ENCODE measurements at places on chromosomes 3 and 15.

- no peak for DNase-seq
Measured at GRCh38 chr3:52848617-52849016, 13.8 kb upstream of the MUSTN1 start.

DNA sequence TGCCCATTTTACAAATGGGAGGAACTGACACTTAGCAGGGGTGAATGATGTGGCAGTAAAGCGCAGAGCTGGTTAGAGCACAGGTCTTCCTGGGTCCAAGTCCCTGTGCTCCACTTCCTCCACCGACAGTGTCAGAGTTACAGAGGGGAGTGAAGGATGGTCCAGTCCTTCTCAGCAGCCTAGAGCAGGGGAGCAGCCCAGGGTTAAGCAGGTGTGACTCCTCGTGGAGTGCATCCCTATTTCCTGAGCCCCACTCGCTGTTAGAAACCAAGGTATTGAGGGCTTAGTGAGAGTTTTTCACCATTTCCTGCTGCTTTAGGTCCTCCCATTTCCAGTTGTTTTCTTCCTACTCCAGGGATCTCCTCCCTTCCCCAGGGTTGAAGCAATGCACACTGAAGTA lies 75.4 kb downstream of the GHSR start:
- DNase-seq: no peak

DNA sequence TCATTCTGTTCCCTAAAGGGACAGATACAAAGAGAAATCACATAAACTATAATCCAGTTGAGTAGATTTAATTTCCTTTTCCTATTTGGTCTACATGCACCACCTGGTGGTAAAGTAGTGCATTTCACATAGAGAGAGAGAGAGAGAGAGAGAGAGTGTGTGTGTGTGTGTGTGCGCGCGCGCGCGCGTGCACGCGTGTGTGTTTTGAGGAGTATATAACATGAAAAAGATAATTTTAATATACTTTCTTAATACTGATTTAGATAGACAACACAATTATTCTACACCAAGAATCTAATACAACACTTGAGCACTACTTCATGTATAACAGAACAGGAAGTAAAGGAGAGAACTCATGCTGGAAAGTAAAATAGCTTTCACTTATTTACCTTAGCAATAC lies 1.1 kb upstream of the FGF7 start:
- DNase-seq: no peak

GRCh38 chr3:148763986-148764935 lies 63.4 kb upstream of the CPB1 start:
- DNase-seq: no peak

- no peak for DNase-seq
Measured at GRCh38 chr3:32685543-32686185, 676 bp downstream of the CNOT10 start.

DNA sequence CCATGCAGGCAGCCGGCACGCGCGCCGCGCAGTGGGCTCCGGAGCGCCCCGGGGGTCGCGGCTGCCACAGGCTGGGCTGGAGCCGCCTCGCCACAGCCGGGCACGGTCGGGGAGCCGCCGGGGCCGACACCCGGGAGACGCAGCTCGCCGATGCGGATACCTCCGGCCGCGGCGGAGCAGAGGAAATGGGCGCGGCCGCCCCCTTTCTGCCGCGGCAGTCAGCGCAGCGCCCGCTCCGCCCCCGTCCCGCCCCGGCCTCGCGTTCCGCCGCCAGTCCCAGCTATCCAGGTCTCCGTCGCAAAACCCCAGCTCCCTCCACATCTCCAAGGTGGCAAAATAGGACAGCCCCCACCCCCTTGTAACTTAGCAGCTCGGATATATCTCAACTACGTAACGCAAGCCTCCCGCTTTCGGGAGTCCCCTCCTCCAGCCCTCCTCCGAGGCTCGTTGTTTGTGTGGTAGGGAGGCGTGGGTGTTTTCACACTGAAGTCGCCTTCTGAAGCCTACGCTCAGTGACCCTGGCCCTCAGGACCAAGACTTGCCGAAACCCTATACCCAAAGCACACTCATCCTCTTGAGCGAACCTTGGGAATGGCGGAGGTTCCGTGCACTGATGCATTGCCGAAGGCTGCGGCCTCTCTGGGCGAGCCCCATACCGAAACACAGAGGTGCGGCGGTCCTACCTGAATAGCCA lies at the start of gene SH3BP5:
Gene SH3BP5, minus strand, starts transcription at position 182 of the 694 bp plus-strand sequence. Its CDS starts 178 bp downstream, at position 4.
- no peak for DNase-seq

GRCh38 chr3:170949211-170949610 lies 40.8 kb upstream of the EIF5A2 start:
- no peak for DNase-seq

DNA sequence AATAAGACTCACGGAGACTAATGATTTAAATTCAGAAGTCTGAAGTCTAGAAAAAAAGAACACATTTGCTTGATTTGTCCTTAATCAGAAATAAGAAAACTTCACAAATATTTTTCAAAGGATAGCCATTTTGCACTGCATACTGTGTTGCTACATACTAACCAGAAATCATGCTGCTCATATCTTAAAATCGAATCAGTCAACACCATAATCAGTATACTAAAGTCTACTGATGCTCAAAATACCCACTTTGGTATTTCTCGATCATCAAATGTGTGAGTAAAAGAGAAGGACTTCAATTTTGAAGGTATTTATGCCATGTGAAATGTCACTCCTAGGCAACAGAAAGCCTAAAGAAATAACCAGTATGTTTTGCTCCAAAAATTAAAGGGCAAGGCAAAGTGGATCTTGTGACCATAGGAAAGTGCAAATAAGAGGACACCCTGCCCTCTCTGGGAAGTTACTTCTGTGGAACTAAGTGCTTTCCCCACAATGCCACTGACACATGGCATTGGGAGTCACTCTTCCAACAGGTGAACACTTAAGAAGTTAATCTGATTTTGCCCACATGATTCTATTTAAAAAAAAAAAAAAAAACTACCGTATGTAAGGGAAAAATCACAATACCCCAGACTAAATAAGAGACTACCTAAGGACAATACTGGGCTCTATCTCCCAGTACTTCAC lies 2.7 kb downstream of the LRIG1 start:
- DNase-seq: no peak

GRCh38 chr15:90203922-90204321 lies 2.8 kb downstream of the SEMA4B start:
- DNase-seq: no peak

DNA sequence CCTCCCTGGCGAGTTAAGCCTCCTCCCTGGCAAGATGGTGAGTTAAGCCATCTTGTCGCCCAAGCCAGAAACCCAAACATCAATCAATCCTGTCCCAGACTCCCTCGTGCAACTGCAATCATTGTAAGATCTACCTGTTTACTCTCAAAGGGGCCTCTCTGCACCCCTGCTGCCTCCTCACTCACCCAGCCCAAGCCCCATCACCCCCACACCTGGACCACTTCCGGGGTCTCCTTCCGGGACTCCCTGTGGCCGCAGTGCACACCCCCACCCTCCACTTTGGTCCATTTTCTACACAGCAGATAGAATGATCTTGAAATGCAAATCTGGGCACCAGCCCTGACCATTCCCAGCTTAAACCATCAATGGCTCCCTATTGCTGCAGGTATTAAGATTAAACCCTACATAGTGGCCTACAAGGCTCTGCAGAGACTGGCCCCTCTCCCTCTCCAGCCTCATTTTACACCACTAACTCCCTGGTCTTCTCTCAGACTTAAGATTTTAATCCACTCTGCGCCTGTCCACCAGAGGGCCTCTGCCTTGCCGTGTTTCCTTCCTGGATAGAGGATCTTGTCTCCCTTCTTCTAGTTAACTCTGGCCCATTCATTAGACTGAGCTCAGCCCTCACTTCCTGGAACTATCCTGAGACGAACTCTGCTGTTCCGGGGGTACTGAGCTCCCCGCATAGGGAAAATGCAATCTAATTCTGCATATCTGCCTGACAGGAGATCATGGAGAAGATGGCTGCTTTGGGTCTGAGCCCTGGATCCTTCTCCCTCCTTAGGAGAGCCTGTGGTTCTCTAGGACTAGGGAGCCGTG lies 41.9 kb upstream of the SLC6A1 start:
- no peak for DNase-seq

All from NCI-H1930 (cell line).